Muscle of back (tissue), 13 donors: ENCODE measurements at places on chromosomes 4 and X. TPM values are rescaled to one million over a fixed set of nuclear protein-coding genes. Genes with fewer than 3 reads are reported as not detected.

The TMSB15A gene
- polyA plus RNA-seq, result 9.7 TPM

The CORIN gene
- 0.84 TPM for polyA plus RNA-seq

The KDR gene
- 53.4 TPM for polyA plus RNA-seq

GRCh38 chr4:182113779-182114178 lies 129.4 kb upstream of the TENM3 start:
- no peak for DNase-seq
